NCI-H345 (cell line): ENCODE measurements at places on chromosomes 12 and 14.
A peak's percentile ranks its signal among the peaks of the same experiment; 100 is the strongest.

- no peak for DNase-seq
Measured at GRCh38 chr14:55265197-55265596, 6.0 kb upstream of the FBXO34 start.

- no peak for DNase-seq
Measured at GRCh38 chr12:43320281-43320680, 231.7 kb downstream of the ADAMTS20 start.

DNA sequence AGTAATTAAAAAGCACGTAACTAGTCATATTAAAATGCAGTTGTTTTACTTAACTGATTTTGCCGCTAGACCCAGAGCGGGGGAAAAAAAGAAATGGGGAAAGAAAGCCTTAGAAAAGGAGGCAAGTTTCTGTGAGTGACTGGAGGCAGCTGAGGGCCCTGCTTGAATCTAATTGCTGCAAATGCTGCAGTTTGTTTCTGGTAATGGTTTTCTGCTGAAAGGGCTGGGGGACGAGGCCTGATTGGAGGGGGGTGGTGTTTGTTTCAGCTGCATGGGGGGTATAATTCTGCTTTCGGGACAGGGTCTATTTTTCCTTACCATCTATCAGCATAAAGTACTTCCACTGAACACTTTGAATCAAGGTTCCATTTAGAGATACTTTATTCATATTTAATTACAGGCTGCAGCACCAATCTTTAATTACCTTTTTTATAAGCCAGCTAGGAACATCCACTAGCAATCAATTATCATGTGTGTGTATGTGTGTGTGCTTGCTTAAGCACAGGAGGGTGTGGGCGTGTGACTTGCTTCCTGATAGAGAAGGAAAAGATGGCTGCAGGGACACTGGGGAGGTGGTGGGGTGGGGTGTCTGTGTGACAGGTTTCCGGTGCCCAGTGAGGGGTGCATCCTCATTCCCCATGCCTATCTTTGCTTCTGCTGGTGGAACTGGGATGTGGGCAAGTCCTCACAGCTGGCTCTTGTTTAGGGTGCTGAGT, 83.4 kb downstream of the ADCK1 start:
- DNase-seq = peak; percentile 5

DNA sequence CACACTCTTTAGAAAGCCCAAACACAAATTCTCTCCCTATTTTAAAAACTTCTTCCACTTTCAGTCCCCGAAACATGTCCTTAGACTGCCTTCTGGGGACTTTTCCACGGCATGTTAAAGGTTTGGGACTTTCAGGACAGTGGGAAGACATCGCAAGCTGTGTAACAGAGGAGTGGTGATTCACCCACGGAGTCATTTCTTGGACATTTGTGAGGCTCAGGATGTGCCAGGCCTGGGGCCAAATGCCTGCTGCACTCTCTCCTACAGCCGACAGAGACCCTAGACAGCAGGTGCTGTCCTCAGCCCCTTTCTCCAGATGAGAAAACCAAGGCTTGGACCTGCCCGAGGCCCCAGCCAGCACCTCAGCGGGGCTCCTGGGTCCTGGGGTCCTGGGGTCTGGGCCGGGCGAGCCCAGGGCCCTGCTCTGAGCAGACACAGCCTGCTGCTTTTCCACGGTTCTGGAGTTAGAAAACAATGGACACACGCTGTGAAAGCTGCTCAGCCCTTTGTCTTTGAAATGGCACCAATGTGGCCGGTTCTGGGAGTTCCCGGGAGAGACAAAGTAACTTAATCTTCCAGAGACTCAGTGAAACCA, 370.2 kb upstream of the SFSWAP start:
- no peak for DNase-seq

DNA sequence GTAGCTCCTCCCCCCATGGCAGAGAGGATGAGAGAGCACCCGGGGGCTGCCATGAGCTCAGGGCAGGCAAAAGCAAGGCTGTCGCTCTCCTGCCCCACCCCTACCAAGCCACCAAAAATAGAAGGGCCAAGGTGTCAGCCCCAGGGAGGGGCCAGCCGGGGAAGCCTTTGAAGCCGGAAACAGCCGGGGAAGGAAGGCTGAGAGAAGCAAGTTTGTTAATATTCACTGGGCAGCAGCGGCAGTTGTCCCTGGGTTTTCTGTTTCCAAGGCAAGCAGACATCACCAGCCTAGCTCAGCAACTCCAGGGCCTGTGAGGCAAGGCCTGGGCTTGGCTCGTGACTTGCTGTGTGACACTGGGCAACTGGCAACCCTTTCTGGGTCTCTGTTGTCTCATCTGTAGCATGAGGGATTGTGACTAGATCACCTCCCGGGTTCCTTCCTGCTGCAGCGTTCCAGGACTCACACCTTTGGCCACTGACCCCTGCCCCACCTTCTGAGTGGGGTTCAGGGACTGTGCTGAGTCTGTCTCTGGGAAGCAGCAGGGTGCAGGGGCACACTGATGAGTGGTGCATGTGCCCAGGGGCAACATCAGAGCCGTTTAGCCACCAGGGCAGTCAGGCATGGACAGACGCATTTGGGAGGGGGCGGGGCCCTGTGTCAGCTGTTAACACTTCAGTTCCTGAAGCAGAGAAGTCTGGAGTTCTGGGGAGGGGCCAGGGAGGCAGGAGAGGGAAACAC, 24.3 kb downstream of the SYNDIG1L start:
- no peak for DNase-seq

- DNase-seq = peak; percentile 45
Measured at GRCh38 chr14:29217813-29218450, 451.3 kb downstream of the FOXG1 start.

GRCh38 chr14:44887596-44887955, 74.2 kb downstream of the KLHL28 start:
- no peak for DNase-seq

- no peak for DNase-seq
Measured at GRCh38 chr12:97474161-97474560, 11.6 kb downstream of the RMST start.

GRCh38 chr12:31729705-31730104, 884 bp upstream of the AMN1 start:
- DNase-seq = no peak
